ENCODE measurements at places on chromosomes 3 and 15.

DNA sequence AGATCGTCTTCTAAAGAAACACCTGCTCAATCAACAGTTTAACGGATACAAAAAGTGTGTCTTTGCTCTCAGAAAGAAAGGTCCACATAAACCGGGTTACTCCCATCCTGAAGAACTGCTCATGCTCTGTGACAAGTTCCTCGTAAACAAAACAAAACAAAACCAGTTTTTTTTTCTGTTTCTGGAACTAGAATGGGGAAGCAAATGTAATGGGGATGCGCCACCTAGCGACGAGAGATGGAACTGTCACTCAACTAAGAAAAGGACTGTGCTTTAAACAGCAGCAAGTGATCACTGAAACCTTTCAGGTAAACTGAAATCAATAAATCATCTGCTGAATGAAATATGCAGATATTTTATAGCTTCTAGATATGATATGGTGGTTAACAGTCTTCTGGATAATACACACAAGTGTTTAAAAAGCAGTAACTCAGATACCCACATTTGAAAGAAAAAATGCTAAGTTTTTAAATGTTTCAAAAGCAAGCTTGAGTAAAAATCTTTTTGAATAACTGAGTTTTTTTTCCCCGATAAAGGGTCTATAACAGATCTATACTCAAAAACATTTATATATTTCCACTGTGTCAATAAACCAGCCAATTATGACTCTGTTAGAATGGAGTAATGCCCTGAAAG is 10.9 kb downstream of the TM2D3 start:
- DNase-seq, result no peak

- no peak for DNase-seq
Measured at GRCh38 chr3:122060040-122060698, 5.0 kb downstream of the CD86 start.

DNA sequence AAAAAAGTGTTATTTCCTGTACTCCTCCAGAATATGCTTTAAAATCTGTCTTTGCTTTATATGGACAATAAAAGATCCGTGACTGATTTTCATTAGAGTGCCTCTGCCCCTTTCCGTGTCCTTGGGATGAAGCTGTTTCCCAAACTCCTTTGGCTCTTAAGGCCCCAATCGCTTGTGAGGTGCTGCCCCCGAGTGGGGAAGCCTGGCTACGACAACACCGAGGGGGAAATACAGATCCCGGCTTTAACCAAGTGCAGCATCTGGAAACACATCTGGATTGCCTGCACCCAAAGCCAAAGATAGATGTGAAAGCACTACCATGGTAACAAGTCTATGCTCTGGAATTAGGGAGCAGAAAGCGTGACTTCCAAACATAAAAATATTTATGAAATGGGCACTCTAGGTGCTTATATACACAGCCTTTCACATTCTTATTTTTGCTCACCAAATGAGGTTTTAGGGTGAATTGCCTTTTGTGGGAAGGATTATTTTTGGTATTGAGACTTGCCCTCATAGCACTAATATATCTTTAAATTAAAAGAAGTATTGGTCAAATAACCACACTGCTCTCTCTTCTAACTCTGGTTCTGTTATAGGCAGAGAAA is 40.6 kb upstream of the ADCY5 start:
- no peak for DNase-seq

GRCh38 chr15:66600240-66600627 is 34.4 kb upstream of the LCTL start:
- DNase-seq, result no peak

GRCh38 chr3:32871273-32871672 is 53.5 kb downstream of the TRIM71 start:
- DNase-seq, result no peak

DNA sequence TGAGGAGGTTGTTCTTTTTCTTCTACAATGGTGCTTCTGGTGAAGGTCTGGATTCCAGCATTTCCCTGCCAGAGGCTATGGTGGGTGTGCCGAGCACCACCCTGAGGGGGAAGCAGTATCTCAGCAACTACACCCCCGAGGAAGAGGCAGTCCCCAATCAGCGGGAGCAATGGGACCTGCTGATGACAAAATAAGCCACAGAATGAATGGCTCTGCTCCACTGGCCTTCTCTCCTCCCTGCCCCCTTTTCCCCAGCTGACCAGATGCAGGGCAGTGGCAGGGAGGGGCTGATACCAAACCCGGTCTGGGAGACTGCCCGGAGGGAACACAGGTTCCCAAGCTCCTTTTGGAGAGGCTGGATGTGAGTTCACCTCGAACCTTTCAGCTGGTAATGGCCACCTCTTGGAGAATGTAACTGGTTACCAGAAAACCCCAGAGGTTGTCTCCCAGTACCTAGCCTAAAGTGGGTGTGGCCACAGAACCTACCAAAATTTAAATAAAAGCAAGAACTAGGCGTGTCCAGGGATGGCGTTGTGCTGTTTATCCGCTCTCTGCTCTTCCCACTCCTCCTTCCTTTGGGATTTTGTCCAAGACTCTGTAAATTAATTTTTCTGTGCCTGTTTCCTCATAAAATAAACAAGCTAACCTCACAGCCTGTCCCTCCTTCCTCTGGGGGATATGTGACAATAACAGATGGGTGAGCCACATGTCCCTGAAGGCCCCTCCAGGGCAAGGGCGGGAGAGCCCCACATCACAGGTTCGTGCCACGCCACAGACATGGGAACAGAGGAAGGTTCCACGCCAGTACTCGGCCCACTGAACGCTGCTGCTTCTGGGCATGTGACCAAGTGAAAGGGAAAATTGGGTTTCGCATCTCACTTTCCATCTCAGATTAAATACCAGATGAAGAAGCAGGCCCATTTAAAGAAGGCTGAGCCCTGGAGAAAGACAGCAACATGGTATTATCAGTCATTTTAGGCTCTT is 35.1 kb upstream of the SPTBN5 start:
- DNase-seq, result no peak

- DNase-seq, result no peak
Measured at GRCh38 chr3:8938021-8938420, 25.3 kb downstream of the RAD18 start.

GRCh38 chr15:64985366-64986033 is 4.2 kb downstream of the SPG21 start:
- DNase-seq, result no peak

DNA sequence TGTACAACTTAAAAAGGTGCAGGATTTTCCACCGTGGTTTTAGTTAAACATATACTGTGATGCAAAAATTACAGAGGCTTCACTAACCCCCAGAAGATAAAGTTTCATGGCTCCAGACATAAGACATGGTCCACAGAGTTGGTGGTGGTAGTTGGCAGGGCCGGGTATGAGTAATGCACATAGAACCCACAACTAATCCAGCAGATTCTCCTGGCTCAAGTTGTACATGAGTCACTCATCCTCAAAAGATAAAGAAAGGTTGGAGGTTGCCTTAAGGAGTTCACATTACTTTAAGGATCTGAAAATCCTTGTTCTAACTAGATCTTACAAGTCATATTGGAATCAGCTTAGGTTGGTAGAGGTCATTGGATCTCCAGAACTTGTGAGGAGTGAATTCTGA is 98.3 kb upstream of the ZBTB20 start:
- peak; percentile 80 for DNase-seq

GRCh38 chr3:128293930-128294329 is 140.6 kb downstream of the EEFSEC start:
- no peak for DNase-seq

- no peak for DNase-seq
Measured at GRCh38 chr15:100892013-100892355, 12.4 kb downstream of the ALDH1A3 start.

DNA sequence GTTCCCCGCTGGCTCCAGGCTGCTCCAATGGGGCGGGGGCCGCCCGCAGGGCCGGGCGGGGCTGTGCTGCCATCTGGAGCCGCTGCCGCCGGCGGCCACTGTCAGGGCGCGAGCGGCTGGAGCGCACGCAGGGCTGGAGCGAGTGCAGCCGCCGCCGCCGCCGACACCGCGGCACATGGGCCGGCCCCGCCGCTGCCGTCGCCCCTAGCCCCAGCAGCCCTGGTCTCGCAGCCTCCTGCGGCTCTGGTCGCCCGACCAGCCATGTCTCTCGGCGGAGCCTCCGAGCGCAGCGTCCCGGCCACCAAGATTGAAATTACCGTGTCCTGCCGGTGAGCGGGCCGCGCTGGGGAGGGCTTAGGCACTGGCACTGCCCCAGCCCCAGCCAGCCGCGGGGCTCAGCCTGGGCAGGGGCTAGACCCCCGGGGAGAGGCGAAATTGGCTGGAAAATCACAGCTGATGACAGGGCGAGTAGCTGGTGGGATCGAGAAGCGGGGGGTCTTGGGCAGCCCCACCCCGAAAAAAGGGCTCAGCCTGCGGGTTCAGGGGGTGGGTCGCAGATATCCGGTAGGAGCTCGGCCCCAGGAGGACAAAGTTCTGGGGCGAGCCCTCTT is at the start of gene CPNE9:
TSS of gene CPNE9 (plus strand) at position 98 of the 611 bp plus-strand sequence. CDS start at position 262, 164 bp downstream.
- no peak for DNase-seq
